Activated CD8-positive, alpha-beta memory T cell treated with anti-CD3 and anti-CD28 coated beads for 1 hour (primary cell): ENCODE measurements at places on chromosomes 4 and X.

- no peak for DNase-seq
Measured at GRCh38 chr4:101081166-101081565, 266.2 kb downstream of the PPP3CA start.

- no peak for DNase-seq
Measured at GRCh38 chr4:22030307-22030706, 81.7 kb upstream of the KCNIP4 start.

- DNase-seq = no peak
Measured at GRCh38 chr4:40940756-40941155, 191.0 kb downstream of the NSUN7 start.

- no peak for DNase-seq
Measured at GRCh38 chr4:89295415-89295927, 12.1 kb downstream of the GPRIN3 start.

GRCh38 chrX:53084863-53085262 is 2.7 kb downstream of the TSPYL2 start:
- no peak for DNase-seq

DNA sequence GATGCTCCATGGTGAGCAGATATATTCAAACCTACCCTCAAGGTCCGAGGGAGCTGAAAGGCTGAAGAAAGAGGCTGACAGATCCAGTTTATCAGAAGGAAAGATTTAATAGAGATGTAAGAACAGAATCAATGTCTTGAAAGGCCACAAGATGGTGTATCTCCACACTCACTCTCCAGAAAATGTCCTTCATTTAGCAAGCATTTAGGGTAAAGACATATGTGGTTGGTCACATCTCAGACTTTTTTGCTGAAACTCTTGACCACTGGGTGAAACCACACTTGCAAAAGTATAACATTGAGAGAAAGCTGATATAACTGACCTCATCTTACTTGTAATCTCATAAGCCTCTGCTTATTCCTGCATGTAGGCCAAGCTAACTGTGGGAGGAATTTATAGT is 745.8 kb upstream of the GALNTL6 start:
- no peak for DNase-seq

GRCh38 chr4:119238068-119238722 is 25.7 kb downstream of the USP53 start:
- no peak for DNase-seq

DNA sequence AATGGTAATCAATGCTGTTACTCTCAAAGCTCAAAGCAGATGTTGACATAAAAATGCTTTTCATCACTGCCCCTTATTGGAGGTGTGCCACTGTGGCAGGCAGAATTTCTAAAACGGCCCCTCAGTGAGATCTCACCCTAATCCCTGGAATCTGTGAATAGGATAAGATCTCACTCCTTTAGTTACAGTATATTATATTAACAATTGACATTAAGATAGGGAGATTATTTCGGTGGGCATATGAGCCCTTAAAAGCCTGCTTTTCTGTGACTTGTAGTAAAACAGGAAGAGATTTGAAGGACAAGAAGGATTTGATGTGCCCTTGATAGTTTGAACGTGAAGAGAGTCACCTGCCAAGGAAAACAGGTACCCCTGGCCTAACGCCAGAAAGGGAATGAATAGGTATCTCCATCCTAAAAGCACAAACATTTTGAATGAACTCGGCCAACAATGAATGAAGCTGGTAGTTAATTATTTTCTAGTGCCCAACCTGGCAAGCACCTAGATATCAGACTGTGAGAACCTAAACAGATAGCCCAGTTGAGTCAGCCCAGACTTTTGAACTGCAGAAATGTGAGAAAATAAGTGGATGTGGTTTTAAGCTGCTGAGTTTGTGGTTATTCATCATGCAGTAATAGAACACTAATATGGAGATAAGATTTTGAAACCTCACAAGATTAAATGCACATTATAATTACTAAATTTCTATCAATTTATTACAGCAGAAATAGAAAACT is 881.6 kb downstream of the PCDH18 start:
- DNase-seq = no peak

DNA sequence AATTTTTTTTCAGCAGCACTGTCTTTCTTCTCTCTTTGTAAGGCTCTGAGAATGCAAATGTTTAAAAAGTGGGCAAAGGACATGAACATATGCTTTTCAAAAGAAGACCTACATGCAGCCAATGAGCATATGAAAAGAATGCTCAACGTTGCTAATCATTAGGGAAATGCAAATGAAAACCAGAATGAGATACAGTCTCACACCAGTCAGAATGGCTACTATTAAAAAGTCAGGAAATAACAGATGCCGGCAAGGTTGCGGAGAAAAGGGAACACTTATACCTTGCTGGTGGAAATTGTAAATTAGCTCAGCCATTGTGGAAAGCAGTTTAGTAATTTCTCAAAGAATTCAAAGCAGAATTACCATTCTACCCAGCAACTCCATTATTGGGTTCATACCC is 51.6 kb downstream of the BMP15 start:
- no peak for DNase-seq

GRCh38 chr4:79404666-79405065 is 3.4 kb downstream of the GK2 start:
- no peak for DNase-seq

- DNase-seq = no peak
Measured at GRCh38 chrX:103780336-103781061, 3.9 kb downstream of the PLP1 start.

- DNase-seq = no peak
Measured at GRCh38 chr4:100898844-100899243, 381.0 kb upstream of the EMCN start.

DNA sequence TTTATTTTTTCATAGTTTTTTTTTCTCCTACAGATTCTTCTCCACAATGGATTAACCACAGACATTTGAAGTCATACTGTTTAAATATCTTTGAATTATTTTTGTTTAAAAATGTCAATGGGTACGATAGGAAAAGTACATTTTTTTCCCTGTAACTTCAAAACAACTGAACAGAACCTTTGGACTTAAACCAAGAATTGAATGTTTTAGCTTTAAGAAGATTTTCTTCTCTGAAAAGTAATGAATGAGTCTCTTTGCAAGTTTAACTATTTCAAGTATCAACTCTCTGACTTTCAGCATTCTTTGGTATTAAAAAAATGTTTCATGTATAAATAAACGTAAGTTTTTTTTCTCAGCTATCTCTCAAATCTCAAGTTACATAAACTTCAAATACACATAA is 364.3 kb downstream of the FBXO8 start:
- DNase-seq = no peak

DNA sequence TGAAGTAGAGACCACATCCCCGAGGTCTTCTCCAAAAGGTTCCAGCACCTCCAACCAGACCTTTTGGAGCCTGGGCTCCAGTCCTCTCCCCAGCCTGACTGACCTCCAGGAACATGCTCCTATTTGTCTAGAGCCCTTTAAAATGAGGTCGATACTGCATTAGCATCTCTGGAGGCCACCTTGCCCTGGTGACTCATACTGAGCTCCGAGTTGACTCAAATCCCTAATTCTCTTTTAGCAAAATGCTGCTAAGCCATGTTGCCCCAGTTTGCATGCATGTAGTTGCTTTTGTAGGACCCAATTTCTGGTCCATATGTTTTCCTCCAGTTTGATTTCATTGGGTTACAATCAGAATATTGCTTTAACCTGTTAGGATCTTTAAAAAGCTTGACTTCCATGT is 43.5 kb upstream of the CITED1 start:
- no peak for DNase-seq

GRCh38 chrX:134813697-134814096 is 155.4 kb upstream of the PLAC1 start:
- no peak for DNase-seq

DNA sequence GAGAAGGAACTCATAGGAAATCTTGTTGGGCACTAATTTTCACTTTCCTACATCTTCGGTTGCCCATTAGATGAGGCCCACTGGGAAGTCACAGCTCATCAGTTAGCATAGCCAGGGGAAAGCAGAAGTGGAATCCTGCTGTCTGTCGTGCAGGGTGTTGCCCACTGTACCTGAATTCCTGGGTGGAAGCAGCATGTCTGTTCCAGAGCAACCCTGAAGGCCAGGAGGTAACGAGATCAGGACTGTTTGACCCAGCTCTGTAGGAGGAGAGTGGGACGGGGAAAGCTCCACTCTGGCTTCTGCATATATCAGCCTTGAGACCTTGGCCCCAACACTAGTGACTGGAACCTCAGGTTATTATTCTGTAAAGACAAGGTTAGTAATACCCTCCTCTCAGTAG is 296.1 kb downstream of the EVC2 start:
- no peak for DNase-seq

DNA sequence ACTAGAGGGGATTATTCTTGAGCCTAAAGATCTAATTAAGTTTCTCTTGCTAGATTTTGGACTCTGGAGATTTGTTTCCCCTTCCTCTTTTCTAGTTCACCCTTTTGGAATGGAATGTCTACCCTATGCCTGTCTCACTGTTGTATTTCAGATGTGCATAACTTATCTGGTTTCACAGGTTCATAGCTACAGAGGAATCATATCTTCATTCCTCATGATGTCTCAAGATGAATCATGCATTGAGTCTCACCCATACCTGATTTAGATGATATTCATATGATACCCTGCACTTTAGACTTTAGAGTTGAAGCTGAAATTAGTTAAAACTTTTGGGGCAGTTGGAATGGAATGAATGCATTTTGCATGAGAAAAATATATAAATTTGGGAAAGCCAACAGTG is 246.7 kb downstream of the HS3ST1 start:
- DNase-seq = no peak

DNA sequence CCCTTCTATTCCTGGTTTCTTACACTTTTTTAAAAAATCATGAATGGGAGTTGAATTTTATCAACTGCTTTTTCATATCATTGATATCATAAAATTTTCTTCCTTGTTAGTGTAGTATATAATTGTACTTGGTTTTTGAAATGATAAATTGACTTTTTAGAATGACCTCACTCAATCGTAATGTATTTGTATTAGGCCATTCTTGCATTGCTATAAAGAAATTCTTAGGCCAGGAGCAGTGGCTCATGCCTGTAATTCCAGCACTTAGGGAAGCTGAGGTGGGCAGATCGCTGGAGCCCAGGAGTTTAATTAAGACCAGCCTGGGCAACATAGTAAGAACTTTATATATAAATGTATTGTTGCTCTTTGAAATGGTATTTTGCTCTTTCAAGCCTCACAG is 6.3 kb downstream of the EXOC1 start:
- no peak for DNase-seq

DNA sequence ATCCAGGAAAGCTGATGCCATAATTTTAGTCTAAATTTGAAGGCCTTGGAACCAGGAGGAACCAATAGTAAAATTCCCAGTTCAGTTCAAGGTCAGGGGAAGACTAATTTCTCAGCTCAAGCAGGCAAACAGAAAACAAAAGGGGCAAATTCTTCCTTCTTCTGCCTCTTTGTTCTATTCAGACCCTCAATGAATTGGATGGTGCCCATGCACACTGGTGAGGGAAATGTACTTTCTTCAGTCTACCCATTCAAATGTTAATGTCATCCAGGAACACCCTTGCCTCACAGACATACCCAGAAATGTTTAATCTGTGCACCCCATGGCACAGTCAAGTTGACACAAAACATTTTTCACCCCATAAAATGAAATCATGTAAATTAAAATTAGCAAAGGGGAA is 1851.2 kb upstream of the ADGRL3 start:
- DNase-seq = no peak

GRCh38 chr4:180190382-180190781 is 2052.8 kb upstream of the TENM3 start:
- no peak for DNase-seq

DNA sequence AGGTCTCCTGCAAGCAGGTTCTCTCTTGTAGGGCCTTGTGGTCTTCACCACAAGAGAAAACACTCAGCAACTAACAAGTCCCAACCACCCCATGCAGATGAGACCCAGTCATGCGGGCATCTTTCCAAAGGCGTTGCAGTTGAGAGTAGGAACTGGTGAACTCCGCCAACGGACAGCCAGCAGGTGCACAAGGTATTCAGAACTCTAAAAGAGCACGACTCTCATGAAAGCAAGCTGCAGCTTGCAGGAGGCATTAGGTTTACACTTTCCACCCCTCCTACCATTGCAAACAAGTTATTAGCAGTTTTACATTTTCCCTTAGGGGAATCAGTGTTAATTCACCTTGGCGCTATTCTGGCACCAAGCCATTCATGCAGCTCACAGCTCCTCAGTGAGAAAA is 173.4 kb upstream of the KIT start:
- DNase-seq = no peak

GRCh38 chr4:153495480-153496193 is 29.5 kb downstream of the TMEM131L start:
- DNase-seq = no peak

- no peak for DNase-seq
Measured at GRCh38 chr4:14087459-14087858, 459.9 kb upstream of the BOD1L1 start.

- no peak for DNase-seq
Measured at GRCh38 chr4:172947594-172947993, 221.0 kb upstream of the GALNT7 start.

- no peak for DNase-seq
Measured at GRCh38 chrX:39261446-39262147, 460.3 kb downstream of the MID1IP1 start.

DNA sequence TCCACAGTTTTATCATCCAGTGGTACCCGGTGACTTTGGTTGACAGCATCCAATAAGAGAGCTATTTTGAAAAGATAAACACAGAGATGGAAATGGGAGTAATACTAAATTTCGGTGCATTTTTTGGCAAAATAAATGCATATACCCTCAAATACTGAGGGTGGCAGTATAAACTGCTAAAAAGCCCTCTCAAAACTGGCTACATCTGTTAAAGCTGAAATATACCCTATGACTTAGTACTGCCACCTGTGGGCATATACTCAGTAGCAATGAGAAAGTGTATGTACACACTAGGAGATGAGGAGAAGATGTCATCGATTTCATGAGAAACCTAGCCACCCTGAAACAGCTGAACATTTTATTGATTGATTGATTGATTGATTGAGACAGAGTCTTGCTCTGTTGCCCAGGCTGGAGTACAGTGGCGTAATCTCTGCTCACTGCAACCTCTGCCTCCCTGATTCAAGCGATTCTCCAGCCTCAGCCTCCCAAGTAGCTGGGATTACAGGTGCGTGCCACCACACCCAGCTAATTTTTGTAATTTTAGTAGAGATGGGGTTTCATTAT is 12.2 kb upstream of the TMEM128 start:
- no peak for DNase-seq
